Glomerular endothelial cell (primary cell): ENCODE measurements at places on chromosomes 4 and X. TPM values are rescaled to one million over a fixed set of nuclear protein-coding genes. Genes with fewer than 3 reads are reported as not detected.

SLC2A9 gene
- 3.0 and 3.8 TPM in 2 replicates for total RNA-seq

HSFX1 gene
- 1.2 and 2.1 TPM in 2 replicates for total RNA-seq

PNMA5 gene
- not detected in 2 replicates for total RNA-seq

CLGN gene
- total RNA-seq = 1.2 and 7.6 TPM in 2 replicates

PAGE5 gene
- total RNA-seq = not detected in 2 replicates

ZFX gene
- 36.6 and 40.4 TPM in 2 replicates for total RNA-seq

TGIF2LX gene
- not detected in 2 replicates for total RNA-seq

CXCL11 gene
- total RNA-seq = 1.0 and 6.4 TPM in 2 replicates

KLHL13 gene
- total RNA-seq = 3.9 and 6.2 TPM in 2 replicates

POLN gene
- 1.6 and 2.1 TPM in 2 replicates for total RNA-seq

TSPAN5 gene
- 35.6 and 38.1 TPM in 2 replicates for total RNA-seq
